ENCODE measurements at places on chromosomes 16 and 17.

DNA sequence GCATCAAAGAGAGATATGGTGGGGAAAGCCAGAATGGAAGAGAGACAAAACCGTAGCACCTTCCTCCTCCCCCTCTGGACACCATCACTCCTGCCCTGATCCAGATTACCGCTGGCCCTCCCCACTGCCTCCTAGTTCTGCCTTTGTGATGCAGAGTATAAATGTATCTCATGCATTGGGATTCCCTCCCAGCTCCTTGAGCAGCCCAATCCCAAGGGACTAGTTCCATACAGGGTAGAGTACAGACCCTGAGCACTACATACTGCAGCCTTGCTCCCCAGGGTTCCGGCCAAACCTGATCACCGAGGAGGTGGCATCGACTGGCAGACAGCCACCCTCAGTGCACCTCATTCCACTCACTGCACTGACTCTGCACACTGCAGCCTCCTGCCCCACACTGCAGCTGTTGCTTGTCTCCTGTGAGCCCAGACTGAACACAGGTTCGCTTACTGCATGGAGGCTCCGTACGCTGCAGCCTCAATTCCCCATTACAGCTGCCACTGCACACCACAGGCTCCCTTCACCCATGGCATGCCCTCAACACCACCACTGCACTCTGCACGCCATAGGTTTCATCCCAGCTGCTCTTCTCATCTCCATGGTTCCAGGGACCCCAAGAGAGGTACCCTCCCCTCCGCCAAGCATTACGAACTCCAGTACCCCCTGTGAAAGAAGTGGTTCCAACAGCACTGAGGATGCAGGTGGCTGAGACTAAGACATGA is 1.7 kb upstream of the THRA start:
- no peak for DNase-seq

DNA sequence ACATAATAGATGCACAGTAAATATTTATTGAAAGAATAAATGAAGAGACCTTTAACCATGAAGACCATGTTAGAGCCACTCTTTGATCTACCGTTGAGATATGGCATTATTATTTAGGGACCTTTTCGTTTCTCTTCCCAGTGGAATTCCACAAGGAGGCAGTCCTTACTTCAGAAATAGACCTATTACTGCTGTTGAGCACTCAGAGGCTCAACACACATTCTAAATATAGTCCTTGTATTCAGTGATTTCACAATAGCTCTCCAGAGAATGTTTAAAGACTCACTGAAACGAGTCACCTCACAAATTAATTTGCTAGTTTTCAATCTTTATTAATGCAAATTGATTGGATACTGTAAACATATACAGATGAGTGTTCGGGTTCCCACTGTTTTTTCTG is 603.8 kb downstream of the CDH8 start:
- DNase-seq = no peak

DNA sequence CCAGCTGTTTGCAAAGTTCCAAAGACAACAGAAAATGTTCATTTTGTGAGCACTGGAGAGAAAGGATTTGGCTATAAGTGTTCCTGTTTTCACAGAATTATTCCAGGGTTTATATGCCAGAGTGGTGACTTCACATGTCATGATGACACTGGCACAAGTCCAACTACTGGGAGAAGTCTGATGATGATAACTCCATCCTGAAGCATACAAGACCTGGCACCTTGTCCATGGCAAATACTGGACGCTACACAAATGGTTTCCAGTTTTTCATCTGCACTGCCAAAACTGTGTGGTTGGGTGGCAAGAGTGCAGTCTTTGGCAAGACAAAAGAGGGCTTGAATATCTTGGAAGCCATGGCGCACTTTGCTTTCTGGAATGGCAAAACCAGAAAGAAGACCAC is 385.0 kb downstream of the CDH11 start:
- no peak for DNase-seq

- no peak for DNase-seq
Measured at GRCh38 chr17:65117384-65118035, 19.7 kb upstream of the RGS9 start.

DNA sequence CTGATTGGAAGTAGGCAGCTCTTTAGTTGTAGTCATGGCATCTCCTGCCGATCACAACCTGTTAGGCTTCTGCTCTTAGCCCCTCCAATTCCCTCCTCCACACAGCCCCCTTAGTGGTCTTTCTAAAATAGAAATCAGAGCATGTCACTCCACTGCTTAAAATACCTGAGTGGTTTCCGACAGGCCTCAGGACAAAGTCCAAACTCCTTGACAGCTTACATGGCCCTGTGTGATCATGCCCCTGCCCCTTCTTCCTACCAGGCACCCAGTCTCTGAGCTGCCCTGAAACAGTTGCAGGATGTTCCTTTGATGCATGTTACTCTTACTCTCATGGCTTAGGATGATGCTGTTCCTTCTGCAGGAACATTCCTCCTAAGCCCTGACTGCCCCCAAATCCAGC is 147.3 kb downstream of the AATF start:
- no peak for DNase-seq

GRCh38 chr17:61321344-61321743 is 78.3 kb upstream of the TBX2 start:
- no peak for DNase-seq

GRCh38 chr16:14164916-14165662 is 94.0 kb downstream of the MRTFB start:
- no peak for DNase-seq

DNA sequence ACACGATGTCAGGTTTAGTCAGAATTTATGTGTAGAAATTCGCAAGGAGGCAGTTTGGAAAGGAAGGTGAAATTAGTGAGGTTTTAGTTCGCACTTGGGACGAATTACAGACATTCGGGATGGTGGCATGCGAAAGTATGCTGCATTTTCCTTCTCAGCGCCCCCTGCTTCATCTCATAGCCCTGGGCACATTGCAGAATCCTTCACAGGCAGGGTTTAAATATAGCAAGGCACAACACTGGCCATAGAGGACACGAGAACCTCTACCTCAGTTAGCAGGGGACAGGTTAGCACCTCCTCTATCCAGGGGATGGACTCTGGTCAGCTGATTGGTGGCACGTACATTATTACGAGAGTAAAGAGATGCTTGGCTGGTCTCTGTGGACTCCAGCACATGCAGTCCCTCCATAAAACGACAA is 47.5 kb downstream of the MAP2K6 start:
- no peak for DNase-seq

DNA sequence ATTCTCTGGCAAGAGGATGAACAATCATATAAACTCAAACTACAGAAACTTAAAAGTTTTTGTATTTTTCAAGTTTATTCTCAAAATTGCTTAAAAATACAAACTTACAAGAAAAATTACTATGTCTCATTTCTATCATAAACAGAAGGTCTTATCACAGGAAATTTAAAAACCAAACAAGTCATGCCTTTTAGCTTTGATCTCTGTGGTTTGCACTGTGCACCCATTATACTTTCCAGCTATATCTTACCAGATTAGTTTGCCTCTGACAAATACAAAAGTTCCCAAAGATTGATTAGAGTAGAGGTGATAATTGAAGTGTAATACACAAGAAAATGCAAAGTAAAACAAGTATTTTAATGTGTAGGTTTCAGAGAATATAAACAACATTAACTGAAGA is 117.4 kb downstream of the MYO1D start:
- no peak for DNase-seq

DNA sequence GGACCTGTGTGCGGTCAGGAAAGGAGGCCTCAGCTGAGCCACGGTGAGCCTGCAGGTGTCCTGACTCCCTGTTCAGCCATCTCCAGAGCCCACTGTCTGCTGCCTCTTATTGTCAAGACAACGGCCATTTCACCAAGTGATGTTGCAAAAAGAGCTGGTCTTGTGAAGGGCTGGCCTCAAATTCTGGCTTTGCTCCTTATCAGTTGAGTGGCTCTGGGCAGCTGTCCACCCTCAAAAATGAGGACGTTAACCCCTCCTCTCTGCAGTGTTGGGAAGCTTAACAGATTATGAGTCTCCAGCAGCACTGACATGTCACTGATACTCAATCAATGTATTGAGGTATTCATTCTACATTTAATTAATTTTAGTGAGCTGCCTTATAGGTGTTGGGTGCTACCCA is 171.1 kb upstream of the TOX3 start:
- DNase-seq = no peak

DNA sequence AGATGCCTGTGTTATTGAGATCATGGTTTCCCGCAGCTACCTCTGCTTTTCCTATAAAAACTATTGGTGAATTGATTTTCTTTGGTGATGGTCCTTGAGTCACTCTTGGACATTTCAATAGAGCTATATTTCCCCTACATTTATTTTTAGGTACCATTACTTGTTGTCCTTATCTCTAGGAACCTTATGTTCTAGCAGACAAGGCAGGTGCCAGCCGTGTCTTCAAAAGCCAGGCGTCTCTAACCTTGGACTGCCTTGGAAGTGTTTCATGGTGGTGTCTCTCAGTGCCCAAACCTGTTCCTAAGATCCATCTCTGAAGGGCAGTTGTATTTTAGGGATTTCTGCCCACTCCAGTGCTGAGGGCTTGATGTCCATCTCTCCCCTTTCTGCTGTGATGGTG is 77.4 kb upstream of the CLEC18A start:
- no peak for DNase-seq

GRCh38 chr16:24694931-24695330 is 34.5 kb upstream of the TNRC6A start:
- no peak for DNase-seq

GRCh38 chr17:76385892-76386786 is 1.7 kb downstream of the SPHK1 start:
- DNase-seq = no peak

DNA sequence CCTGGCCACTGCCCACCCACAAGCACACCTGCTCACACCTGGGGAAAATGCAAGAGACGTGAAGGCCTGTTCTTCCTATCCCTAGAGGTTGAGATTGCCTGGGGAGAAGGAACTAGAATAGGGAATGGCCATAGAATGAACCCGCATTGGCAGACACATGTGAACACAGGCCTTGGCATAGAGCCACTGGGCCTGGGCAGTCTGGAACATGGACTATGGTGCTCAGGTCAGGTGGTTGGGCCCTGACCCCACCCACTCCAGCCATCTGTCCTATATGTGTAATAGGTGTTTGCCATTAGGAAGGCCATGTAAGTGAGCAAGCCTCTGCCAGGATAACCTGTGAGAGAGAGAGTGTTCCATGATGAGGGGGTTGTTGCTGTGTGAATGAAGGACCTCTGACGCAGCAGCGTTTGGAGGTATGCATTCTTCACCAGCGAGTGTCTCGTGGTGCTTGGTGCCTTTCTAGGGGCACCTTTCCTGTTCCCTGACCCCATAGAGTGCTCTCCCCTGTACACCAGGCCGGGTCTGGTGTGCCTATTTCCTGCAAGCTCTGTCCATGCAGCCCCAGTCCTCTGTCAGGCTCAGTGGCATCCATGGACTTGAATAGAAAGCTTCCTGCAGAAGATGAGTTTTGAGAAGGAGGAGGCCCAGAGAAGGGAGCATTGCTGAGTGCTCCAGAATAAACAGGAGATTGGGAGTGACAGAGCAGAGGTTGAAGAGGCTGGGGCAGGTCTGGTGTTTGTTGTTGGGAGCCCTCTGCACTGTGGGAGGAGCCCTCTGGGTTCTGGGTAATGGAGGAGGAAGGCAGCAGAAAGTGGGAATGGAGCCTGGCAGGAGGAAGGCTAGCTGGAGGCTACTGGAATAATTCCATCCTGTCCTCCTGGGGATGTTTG is 15.6 kb downstream of the CTRL start:
- no peak for DNase-seq

DNA sequence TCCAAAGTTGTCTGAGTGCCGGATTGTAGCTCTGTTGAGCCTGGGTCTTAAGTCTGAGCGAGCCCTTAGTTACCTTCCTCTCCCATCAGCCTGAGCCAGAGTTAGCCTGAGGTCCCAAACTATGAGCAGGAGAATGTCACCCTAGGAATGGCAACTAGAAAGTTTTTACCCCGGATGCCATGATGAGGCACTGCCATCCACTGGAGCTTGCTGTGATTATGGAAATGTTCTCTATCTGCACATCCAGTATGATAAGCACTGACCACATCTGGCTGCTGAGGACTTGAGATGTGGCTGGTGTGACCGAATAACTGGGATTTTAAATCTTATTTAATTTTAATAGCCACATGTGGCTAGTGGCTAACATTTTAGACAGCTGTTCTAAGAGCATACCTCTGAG is 550.0 kb downstream of the CDH13 start:
- DNase-seq = no peak

DNA sequence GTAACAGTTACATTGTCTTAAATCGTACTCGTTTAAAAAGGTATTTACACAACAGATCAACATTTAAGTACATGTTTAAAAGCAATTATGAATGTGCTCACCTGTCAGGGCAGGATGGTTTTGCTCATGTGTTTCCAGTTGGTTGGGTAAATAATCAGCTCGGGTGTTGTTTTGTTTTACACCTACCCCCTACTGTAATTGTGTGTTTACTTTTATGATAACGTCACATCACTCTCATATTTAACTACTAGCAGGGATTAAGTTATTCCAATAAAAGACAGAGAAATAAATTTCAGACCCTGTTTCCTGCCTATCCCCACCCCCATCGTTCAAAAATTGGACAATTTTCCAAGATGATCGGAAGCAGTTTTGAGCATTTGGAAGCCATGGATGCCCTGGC is 390.2 kb downstream of the SEC14L1 start:
- DNase-seq = no peak

GRCh38 chr17:82565551-82565950 is 46.0 kb downstream of the FOXK2 start:
- no peak for DNase-seq

GRCh38 chr16:12272264-12272663 is 295.7 kb downstream of the SNX29 start:
- no peak for DNase-seq

- DNase-seq = no peak
Measured at GRCh38 chr17:32475258-32475657, 11.5 kb upstream of the CDK5R1 start.

GRCh38 chr17:33183487-33184026 is 109.5 kb downstream of the ASIC2 start:
- DNase-seq = no peak

- no peak for DNase-seq
Measured at GRCh38 chr16:676913-677312, 1.4 kb downstream of the RHBDL1 start.

GRCh38 chr17:66018786-66019185 is 173.1 kb downstream of the CEP112 start:
- no peak for DNase-seq

DNA sequence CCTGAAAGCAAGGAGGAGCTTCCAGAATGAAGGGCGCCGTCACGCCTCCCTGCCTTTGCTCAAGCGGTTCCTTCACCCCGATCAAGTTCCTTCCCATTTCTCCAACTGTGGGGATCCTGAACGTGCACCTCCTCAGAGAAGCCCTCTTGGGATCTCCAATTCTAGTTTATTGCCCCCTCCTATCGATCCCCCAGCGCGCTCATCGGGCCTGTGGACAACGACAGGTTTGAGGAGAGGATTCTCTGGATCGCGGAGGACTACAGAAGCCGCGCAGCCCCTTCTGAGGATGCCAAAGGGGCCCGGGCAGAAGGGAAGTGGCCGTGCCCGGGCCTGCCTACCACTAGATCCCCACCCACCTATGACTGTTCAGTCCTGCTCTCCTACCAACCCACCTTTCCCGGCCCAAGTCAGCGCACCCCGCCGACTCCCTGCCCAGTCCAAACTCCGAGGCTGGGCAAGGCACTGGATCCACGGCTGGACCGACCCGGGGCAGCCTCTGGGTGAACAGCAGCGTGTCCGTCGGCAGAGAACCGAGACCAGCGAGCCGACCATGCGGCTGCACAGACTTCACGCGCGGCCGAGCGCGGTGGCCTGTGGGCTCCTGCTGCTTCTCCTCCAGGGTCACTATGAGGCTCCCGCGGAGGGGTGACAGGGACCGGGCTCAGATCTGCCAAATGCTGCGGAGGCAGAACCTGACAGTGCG is 12.8 kb upstream of the CES3 start:
- no peak for DNase-seq

GRCh38 chr16:80018466-80018865 is 417.9 kb upstream of the MAF start:
- DNase-seq = no peak

GRCh38 chr16:66717112-66717675 is 20.7 kb upstream of the CMTM4 start:
- no peak for DNase-seq
